ENCODE measurements at places on chromosomes 16 and 17. TPM values are rescaled to one million over a fixed set of nuclear protein-coding genes. Genes with fewer than 3 reads are reported as not detected.

EVI2B gene
- 0.92 TPM for total RNA-seq

CLN3 gene
- total RNA-seq, result 37.3 TPM

SEPTIN1 gene
- total RNA-seq, result 0.86 TPM

DGKE gene
- total RNA-seq, result 9.7 TPM

DNA sequence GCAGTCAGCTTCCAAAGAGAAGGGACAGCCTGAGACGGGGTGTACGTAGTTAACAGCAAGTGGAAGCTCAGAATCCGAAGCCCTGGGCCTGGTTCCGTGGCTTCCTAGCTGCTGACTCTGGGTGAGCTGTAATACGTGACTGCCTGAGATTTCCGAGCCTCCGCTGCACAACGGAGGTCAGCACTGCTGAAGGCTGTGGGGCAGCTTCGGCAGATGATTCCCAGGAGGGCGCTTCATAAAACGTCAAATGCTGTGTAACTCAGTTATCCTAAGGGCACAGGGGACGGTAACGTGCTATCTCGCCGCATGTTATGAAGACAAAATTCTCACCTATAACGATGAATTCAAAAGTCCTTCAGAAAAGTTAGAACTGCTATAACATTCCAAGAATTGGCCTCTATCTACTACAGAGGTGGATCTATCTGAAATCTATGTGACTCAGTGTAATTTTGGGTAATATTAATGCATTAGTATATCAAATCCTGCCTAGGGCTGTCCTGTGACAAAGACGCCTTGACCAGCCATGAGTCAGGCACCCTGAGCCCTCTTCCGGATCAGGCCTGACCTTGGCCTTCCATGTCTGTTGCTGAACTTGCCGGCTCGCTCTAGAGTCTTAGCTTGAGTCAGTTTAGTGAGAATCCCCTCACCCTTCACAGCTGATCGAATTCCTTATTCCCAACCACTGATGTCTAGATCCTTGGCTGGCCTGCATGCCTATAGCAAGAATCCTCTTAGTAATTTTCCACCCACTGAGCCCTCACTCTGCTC is 43.5 kb downstream of the MARF1 start:
- DNase-seq, result no peak

CD68 gene
- 1.6 TPM for total RNA-seq

TVP23A gene
- not detected for total RNA-seq

GRCh38 chr17:47821031-47821423 is 567 bp downstream of the OSBPL7 start:
- DNase-seq, result no peak

HSD11B2 gene
- total RNA-seq, result 2.3 TPM

DNA sequence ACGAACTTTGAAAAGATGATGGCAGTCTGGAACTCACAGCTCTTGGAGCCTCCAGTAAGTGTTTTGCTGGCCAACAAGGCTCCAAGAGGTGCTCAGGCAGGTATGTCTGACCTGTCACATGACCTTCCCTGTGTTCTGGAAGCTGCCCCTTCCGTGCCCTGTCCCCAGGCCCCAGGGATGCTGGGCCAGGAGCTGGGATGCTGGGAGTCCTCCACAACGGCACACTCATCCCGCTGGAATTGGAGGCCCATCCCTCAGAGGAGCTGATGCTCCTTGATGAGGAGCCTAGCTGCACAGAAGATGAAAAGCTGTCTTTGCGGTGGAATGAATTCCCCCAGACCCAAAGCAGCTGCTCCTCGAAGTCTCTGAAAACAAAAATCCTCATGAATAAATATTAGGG is 47.8 kb downstream of the HOXB1 start:
- DNase-seq, result no peak

GRCh38 chr17:2850991-2851390 is 54.8 kb downstream of the RAP1GAP2 start:
- no peak for DNase-seq

HAP1 gene
- 1.4 TPM for total RNA-seq

C17orf78 gene
- total RNA-seq, result not detected

- no peak for DNase-seq
Observed at GRCh38 chr17:5034063-5034462, 1.2 kb downstream of the SLC52A1 start.

FA2H gene
- total RNA-seq, result not detected

MRC2 gene
- total RNA-seq, result 57.1 TPM

KRTAP3-2 gene
- total RNA-seq, result not detected

Measured in A673 (cell line).